Astrocyte of the spinal cord (primary cell): ENCODE measurements at places on chromosomes 16 and 17.
A peak's percentile ranks its signal among the peaks of the same experiment; 100 is the strongest.

DNA sequence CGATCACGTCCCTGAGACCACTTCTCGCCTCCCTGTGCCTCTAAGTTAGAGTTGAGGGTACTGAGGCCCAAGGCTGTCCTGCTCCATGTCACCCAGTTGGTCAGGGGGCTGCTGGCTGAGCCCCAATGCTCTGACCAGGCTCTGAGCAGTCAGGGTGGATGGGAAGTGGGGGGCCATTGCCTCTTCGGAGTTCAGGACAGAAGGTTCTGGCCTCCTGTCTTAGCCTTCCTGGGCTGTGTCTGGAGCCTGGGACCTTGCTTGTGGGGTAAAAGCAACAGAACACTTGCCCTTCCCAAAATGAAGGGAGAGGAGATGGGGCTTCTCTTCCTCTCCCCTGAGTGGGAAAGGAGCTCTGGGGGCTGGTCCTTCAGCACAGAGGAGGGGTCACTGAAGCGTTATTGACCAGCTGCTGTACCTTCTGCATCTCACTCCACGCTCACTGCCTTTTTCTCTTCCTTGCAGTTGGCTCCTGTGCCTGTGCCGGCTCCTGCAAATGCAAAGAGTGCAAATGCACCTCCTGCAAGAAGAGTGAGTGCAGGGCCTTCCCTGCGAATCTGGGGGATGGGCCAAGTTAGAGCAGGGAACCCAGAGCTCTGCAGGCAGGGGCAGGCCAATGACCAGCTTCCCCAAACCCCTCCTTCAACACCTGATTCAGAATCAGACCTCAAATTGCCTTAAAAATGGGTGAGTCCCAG, 580 bp downstream of the MT1X start:
- DNase-seq = no peak

DNA sequence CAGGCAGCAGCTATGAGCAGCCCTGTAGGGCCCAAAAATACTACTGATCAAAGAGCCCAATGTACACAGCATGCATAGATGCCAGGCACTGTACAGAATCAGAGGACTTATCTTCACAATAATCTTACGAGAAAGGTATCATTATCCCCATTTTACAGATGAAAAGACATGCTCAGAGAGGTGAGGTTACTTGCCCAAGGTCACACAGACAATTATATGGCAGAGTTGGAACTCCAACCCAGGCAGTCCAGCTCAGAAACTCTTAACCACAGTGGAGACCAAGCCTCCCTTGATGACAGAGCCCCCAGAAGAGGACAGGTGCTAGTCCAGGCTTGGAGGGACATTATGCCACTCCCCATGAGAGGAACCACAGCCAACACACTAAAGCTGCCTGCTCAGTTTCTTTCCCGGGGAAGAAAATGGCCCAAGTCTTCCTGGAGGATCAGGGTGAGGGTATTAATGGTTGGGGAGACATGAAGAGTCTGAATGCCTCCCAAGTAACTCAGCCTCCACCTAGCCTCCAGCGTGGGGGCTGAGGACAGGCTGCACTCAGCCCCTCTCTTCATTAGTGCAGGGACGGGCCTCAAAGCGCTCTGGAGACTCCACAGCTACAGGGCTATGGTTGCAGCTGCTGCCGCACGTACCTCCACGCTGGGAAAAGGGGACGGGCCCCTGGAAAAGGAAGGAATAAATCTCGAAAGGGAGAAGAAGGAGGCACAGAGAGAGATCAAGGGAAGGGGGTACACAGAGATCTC, 826 bp downstream of the UNC119 start:
- no peak for DNase-seq

GRCh38 chr16:86095131-86095752, 196.3 kb downstream of the IRF8 start:
- no peak for DNase-seq

DNA sequence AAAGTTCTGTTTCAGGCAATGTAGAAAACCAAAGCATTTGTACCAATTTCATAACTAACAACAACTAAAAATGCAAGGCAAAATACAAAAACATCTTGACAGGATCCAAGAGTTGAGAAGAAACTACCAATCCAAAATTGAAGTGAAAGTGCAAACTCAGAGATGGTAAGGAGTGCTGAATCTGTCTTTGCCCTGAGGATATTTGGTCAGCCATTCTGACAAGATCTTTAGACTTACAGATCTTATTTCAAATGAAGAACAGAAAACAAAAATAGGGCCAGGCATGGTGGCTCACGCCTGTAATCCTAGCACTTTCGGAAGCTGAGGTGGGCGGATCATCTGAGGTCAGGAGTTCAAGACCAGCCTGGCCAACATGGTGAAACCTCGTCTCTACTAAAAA, 412.8 kb downstream of the ZFHX3 start:
- no peak for DNase-seq

GRCh38 chr17:35804658-35805192, 4.6 kb upstream of the TAF15 start:
- DNase-seq = peak; percentile 91

- DNase-seq = no peak
Observed at GRCh38 chr16:8402981-8403843, 187.1 kb downstream of the TMEM114 start.

GRCh38 chr16:81645266-81645694, 133.8 kb upstream of the PLCG2 start:
- peak; percentile 97 for DNase-seq

GRCh38 chr16:17168181-17168580, 302.6 kb downstream of the XYLT1 start:
- no peak for DNase-seq

DNA sequence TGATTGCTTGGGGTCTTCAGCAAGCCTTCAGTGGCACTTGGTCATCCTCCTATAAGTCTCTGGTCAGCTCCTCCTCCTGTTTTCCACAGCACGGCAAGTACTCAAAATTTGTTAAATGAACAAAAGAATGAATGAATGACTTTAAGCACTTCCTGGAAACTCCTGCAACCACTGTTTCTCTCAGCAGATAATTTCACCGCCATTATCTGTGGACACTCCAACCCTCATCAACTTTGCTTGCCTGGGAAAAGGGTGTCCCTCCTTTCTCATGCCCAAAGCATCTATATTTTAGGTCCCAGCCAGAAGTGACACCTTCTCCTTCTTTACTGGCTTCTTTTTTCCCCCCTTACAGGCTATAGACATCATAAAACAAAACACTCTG, 4.4 kb downstream of the PROCA1 start:
- no peak for DNase-seq

DNA sequence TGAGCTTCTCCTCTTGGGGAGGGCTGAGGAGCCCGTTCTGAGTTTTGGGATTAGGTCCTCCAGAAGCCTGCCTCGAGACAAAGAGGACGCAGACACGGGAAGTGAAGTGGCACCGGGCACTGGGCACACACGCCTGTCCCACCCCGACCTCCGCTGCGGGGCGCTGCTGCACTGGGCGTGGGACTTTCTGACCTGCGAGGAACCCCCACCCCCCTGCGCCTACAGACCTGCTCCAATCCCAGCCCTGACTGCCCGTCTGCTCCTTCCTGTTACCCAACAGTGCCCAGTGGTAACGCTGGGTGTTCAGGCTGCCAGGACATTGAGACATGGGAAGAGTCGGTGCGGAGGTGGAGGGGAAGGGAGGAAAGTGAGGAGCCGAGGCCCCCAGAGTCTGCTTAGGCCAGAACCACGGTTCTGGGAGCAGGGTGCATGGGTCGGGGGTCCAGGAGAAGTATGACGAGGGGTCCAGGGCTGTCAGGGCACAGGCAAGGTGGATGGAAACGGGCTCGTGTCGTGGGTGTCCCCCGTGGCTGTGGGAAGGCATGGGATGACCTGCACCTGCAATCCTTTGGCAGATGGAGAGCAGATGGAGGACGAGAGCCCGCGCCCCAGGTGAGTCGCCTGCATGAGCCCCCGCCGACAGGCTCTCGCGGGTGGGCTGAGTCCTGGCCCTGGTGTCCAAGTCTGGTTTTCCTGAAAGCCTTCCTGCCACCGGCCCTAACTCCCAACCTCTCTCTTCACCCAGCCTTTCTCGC, 112.0 kb upstream of the CREBBP start:
- DNase-seq = no peak

DNA sequence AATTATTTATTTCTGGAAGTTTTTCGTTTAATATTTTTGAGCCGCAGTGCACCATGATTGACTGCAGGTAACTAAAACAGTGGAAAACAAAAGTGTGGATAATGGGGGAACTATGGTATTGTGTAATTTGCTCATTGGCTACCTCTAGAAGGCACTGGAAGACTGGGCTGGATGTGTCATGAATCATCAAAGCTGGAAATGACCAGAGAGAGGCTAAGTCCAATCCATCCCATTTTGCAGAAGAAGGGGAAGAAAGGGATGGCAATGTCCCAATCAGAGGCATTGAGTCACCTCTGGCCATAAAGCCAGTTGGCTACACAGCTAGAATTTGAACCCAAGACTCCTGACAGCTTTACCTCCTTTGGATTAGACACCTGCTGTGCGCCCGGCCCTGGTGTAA, 29.3 kb downstream of the GLP2R start:
- DNase-seq = no peak
